RWPE1 (cell line): ENCODE measurements at places on chromosomes 5 and 9.
A peak's percentile ranks its signal among the peaks of the same experiment; 100 is the strongest.

DNA sequence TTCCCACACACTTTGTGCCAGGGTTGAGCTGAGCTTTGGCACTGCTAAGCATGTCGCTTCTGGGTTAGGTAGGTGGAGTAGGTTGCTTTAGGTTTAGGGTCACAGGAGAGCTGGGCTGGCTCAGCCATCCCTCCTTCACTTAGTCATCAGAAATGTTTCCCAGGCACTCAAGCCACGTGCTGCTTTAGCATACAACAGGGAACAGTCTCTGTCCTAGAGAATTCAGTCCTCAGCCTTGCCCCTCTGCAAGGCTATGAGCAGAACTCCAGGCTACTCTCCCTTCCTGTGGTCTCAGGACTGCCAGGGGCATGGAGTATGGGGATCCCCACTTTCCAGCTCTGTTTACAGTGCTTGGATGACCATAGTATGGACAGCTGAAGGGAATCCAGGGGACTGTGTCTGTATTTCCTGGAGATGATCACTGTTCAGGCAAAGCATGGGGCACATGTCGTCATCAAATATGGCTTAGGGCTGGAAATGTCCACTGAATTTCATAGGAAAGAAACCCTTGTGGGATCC is 7.5 kb upstream of the ANKRD33B start:
- DNase-seq = peak; percentile 73

GRCh38 chr5:78549043-78549442 is 99.5 kb downstream of the LHFPL2 start:
- DNase-seq = no peak

DNA sequence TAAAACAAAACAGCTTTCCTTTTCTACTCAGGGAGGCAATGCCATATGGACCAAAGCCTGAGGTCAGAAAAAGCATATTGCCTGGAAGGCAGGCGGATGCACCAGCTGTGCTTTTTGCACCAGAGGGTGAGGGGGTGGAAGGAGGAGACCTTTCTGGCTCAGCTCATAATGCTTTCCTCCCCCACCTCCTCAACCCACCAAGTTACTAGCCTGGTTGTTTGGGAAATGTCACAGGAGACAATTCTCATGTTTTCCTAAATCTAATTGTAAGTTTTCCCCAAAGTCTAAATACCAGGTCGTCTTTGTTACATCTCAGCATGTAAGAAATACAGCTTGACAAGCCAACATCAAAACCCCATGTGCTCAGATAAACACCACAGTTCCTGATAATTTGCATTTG is 72.6 kb upstream of the DMRTA1 start:
- DNase-seq = no peak

DNA sequence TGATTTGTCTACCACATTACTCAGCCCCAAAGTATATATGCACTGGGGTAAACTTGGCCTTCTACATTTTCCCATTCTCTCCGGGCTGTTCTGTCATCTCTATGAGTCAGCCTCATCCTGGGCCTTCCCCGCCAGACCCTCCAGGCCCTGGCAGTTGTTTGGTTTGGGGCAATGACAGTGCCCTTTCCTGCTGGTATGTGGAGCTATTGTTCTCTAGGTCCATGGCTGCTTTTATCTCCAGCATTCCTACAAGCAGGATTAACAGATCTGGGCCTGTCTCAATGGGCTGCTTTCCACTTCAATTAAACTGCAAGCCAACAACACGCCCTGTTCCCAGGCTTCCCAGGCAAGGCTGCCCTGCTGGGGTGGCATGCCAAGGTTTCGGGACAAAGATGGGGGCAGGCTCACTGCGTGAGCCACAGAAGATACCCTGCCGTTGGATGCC is 136.4 kb downstream of the SLIT3 start:
- peak; percentile 98 for DNase-seq

- DNase-seq = peak; percentile 89
These were observed at the start of gene CD14 for GRCh38 chr5:140633021-140633471. Gene CD14, minus strand, starts transcription at chr5:140633175. Its CDS starts 104 bp downstream, at chr5:140633071.

GRCh38 chr5:89275066-89275855 is 392.3 kb upstream of the MEF2C start:
- no peak for DNase-seq

GRCh38 chr5:58681943-58682342 is 99.1 kb downstream of the RAB3C start:
- no peak for DNase-seq

DNA sequence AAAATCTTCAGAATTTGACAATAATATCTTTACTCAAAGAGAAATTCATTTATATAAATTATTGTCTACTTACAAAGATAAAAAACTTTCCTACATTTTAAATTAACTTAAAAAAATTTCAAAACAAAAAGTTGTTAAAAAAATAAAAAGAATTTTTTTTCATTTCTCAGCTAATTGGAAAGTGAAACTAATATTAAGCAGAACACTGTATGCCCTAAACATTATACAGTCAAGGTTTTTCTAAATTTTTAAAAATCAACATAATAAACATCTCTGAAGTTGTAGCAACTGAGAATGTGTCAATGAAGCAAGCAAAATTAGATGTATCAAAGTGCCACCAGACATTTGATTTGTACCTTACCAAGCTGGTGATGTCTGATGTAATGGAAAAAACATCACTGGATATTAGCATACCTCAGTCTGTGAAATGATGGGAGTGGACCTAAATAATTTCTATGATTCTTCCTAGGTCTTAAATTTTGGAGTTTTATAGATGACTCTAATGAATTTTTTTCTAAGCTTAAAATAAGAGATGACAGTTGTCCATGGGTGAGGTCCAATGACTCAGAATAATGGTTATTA is 290.1 kb downstream of the ADAMTS6 start:
- no peak for DNase-seq
